ENCODE measurements at places on chromosomes 11 and 22. TPM values are rescaled to one million over a fixed set of nuclear protein-coding genes. Genes with fewer than 3 reads are reported as not detected.

RHBDD3 gene
- 34.7 TPM for total RNA-seq

SLC22A6 gene
- not detected for total RNA-seq

TRIM77 gene
- not detected for total RNA-seq

PDE3B gene
- 20.8 TPM for total RNA-seq

RCOR2 gene
- total RNA-seq: 1.4 TPM

WNT7B gene
- total RNA-seq: 7.2 TPM

DNAJB7 gene
- not detected for total RNA-seq

OR51I1 gene
- total RNA-seq: not detected

MLC1 gene
- 0.39 TPM for total RNA-seq

SLC37A2 gene
- 42.5 TPM for total RNA-seq

NRGN gene
- 62.1 TPM for total RNA-seq

OR2D2 gene
- not detected for total RNA-seq

CYB5R2 gene
- 7.9 TPM for total RNA-seq

RAC2 gene
- total RNA-seq: 40.9 TPM

THY1 gene
- 130 TPM for total RNA-seq

ACTN3 gene
- not detected for total RNA-seq

F2 gene
- not detected for total RNA-seq

CNTN5 gene
- total RNA-seq: not detected

OR4S2 gene
- total RNA-seq: not detected

GRK3 gene
- 33.9 TPM for total RNA-seq

OR52I2 gene
- not detected for total RNA-seq

OR5AN1 gene
- not detected for total RNA-seq

OR52I1 gene
- total RNA-seq: not detected

MS4A7 gene
- total RNA-seq: 80.6 TPM

ZP1 gene
- not detected for total RNA-seq

MS4A12 gene
- total RNA-seq: not detected

MEI1 gene
- 7.9 TPM for total RNA-seq

BRSK2 gene
- total RNA-seq: 0.13 TPM

KRTAP5-7 gene
- total RNA-seq: 0.24 TPM

CABP4 gene
- 2.7 TPM for total RNA-seq

RASD2 gene
- 1.2 TPM for total RNA-seq

SHANK3 gene
- 25.1 TPM for total RNA-seq

LDHAL6A gene
- not detected for total RNA-seq

AMPD3 gene
- 28.8 TPM for total RNA-seq

PHF21B gene
- 0.24 TPM for total RNA-seq

CCDC157 gene
- total RNA-seq: 3.9 TPM

AAMDC gene
- 33.8 TPM for total RNA-seq

CSF2RB gene
- total RNA-seq: 11.5 TPM

NXPE1 gene
- not detected for total RNA-seq

LRRC4C gene
- total RNA-seq: 0.73 TPM

BEST1 gene
- total RNA-seq: 14.6 TPM

GAB4 gene
- total RNA-seq: not detected

MRGPRG gene
- total RNA-seq: not detected

ST14 gene
- total RNA-seq: 107 TPM

SCGB1A1 gene
- total RNA-seq: 3.5 TPM

SLC43A1 gene
- 11.8 TPM for total RNA-seq

TST gene
- total RNA-seq: 37.7 TPM

KCNK4 gene
- total RNA-seq: not detected

BDNF gene
- total RNA-seq: 1.2 TPM

RIC3 gene
- 8.2 TPM for total RNA-seq

IGF2 gene
- total RNA-seq: 12.0 TPM

OR52A5 gene
- total RNA-seq: not detected

OR51E2 gene
- total RNA-seq: not detected

TBCEL gene
- 27.5 TPM for total RNA-seq

ASCC2 gene
- total RNA-seq: 55.7 TPM
